ENCODE measurements at places on chromosomes 3 and 15. TPM values are rescaled to one million over a fixed set of nuclear protein-coding genes. Genes with fewer than 3 reads are reported as not detected.

The ROPN1 gene
- not detected for total RNA-seq

The CD96 gene
- total RNA-seq: 0.40 TPM

The SI gene
- not detected for total RNA-seq

The GALNT15 gene
- total RNA-seq: 2.7 TPM

The TBC1D2B gene
- 50.4 TPM for total RNA-seq

The INKA1 gene
- total RNA-seq: 0.63 TPM

DNA sequence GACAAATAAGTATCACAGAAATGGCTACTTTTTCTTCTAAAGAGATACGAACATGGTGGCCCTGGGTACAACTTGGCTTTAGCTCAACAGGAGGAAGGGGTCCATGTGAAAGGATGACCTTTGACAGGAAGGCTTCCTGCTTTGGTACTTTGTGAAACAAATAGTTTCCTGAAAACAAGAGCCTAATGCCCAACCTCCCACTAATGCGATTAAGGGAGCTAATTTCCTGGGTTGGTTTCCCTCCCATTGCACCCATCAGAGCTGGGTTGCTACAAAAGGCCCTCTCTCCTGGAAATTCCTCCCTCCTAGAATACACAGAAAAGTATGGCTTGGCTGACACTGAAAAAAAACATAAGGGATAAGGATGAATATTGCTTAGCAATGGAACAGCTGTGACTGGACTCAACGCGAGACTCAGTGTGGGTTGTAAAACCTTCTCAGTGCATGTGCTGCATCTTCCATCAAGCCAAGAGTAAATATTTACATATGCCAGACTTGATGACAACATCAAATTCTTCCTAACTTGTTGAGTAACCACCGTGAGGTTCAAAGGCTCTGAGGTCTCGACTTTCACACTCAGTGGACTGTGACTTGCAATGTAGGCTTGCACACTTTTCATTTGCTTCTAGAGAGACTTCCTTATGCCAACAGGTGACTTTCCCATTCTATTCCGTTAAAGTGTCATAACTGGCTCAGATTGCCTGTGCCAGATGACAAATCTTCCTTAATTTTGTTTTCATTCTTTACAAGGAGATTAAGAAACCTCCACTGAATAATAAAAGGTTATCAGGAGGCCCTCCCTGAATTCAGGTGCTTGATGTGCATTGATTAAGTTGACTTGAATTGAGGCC is 60.1 kb downstream of the ADAMTS9 start:
- DNase-seq: peak; percentile 52

DNA sequence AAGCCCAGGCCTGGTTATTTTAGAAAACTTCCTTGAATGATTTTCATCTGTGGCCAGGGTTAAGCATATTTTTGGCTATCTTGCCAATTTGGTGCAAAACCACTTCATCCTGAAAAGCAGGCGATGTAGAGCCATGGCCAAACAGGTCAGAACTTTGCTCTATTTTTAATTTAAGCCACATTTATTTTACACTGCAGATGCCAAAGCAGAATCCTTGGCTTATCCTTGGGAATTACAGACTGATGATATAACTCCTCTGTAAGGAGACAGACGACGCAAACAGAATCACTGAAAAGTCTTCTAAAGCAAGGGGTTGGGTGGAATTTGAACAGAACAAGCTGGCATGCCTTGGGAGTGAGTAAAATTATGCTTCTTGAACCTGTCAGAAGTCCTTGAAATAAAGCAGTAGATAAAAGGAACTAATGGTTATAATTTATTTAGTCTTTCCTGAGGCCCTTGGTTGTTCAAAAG is 121.9 kb downstream of the CHST2 start:
- DNase-seq: no peak

DNA sequence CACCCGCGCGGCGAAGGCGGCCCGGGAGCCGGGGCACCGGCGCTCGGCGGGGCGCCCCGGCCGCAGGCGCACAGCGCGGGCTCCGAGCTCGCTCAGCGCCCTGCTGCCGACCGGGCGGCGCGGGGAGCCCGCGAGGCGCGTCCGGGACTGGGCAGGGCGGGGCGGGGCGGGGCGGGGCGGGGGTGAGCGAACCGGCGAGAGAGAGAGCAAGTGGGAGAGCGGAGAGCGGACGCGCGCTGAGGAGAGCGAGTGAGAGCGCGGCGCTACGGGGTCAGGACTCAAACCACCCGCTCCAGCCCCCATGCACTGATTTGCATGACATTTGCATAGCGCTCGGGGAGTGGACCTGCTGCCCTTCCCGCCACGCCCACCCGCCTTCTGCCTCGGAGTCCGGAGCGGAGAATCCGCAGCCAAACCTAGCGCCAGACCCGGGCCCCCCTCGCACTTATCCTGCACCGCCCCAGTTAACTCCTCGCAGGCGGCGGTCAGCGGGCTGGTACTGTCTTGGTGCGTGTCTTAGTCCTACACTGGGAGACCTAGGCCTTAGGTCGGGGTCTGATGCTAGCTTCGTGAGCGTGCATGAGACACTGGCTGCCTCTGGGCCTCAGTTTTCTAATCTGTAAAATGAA is at the start of gene MYLK:
Gene MYLK (minus strand): TSS at position 130 of the 629 bp plus-strand sequence. CDS start 90,491 bp downstream, outside the sequence.
- DNase-seq: peak; percentile 87

GRCh38 chr15:64351265-64351664 is 4.7 kb downstream of the CSNK1G1 start:
- DNase-seq: no peak

DNA sequence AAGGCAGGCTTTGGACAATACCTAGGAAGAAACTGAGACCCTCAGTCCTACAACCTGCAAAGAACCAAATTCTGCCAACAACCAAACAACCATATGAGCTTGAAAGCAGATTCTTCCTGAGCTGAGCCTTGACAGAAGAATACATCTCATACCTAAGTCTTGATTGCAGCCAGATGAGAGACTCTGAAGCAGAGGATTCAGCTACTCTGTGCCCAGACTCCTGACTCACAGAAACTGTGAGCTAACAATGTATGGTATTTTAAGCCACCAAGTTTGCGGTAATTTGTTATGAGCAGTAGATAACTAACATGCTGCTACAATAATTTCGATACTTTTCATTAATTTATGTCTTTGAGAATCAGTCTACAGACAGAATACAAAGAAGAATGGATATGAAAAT is 325.1 kb upstream of the CBLB start:
- DNase-seq: no peak

DNA sequence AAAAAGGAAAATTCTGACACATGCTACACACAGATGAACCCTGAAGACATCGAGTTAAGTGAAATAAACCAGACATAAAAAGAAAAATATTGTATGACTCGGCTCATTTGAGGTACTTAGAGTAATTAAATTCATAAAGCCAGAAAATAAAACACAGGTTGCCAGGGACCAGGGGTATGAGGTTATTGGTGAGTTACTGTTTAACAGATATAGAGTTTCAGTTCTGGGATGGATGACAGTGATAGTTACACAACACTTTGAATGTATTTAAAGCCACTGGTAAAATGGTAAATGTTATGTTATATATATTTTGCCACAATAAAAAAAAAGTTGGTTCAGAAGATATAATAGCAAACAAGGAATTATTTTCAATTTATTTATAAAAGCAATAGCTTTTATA is 436.1 kb upstream of the WNT5A start:
- DNase-seq: no peak

- DNase-seq: no peak
Observed at GRCh38 chr3:41698898-41699297, 263.0 kb downstream of the ULK4 start.

GRCh38 chr3:162978136-162978535 is 1481.5 kb downstream of the OTOL1 start:
- DNase-seq: no peak

DNA sequence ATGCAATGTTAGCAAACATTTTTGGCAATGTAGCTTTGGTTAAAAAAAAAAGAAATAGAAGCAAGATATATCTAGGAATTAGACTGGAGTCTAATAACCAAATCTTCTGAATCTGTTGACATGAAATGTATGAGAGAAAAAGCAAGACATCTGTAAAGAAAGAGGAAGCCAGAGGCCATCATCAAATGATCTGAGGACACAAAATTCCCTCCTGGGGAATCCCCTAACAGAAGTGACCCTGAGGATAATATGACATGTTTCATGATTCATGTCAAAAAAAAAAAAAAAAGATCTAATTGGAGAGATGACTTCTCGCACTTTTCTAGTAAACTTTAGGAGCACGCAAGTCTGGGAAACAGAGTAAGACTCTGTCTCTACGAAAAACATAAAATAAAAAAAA is 70.9 kb downstream of the IMPG2 start:
- DNase-seq: no peak

- DNase-seq: no peak
Observed at GRCh38 chr3:9883706-9884554, 3.9 kb upstream of the CIDEC start.

- no peak for DNase-seq
Observed at GRCh38 chr15:58701376-58701775, 48.1 kb downstream of the ADAM10 start.

- DNase-seq: no peak
Observed at GRCh38 chr3:182913889-182914288, 66.4 kb downstream of the DCUN1D1 start.

DNA sequence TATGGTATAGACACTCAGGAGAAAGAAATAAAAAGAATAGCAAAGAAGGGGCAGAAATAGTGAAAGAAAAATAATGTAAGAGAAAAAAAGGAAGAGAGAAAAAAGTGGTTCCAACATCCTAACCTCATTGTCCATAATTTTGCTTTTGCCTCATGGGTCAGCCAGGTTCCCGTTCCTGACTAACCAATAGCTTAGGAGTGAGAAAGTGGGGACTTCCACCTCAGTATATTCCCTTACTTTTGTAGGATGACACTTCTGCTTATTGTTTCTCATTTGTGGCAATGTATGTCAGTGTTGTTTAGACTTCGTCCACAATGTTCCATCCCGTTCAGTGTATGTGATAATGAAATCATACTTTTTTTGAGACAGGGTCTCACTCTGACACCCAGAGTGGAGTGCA is 9.3 kb upstream of the SLC12A8 start:
- DNase-seq: no peak

DNA sequence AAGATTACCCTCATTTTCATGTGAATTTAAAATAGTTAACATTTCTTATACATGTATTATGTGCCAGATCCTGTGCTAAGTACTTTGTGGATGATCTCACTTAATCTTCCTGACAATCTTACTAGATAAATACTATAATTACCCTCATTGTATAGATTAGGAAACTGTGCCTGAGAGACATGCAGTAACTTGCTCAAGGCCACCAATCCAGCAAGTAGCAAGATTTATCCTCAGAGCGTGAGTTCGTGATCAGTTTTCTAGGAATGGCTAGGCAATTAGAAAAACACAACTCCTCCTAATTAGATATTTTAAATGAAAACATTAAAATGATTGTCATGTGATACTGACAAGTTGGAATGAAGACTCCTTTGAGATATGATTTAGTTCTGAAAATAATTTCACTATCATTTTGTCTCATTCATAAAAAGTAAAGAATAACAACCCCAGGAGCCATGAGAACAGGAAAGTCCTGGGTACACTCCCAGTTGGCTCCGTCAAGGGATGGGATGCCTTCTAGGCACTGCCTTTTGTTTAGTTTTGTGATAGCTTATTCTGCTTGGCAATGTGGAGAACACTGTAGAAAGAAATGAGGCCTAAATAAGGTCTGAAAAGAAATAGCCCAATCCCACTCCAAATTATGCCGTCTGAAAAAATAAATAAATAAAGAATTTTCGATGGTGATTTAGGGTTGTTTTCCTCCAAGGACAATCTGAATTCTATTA is 61.3 kb downstream of the FBN1 start:
- no peak for DNase-seq

DNA sequence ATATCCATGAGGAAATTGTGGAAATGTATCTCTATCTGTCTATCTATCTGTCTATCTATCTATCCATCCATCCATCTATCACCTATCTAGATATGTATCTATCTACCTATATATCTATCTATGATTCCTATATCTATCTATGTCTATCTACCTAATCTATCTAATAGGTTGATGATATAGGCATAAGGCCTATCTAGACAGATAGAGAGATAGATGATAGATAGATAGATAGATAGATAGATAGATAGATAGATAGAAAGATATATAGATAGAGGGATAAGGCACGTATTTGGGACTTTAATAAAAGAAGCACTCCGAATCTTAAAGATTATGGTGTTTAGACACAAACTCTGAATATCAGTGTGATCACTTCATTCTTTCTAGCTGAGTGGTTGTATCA is 58.1 kb downstream of the DIPK2A start:
- DNase-seq: no peak

GRCh38 chr15:92082006-92082843 is 228.7 kb downstream of the SLCO3A1 start:
- peak; percentile 54 for DNase-seq

- DNase-seq: no peak
Observed at GRCh38 chr3:77254967-77255831, 215.3 kb downstream of the ROBO2 start.

GRCh38 chr15:96037584-96037983 is 292.9 kb upstream of the NR2F2 start:
- no peak for DNase-seq

- DNase-seq: no peak
Observed at GRCh38 chr15:89978914-89979313, 22.2 kb upstream of the ZNF710 start.

DNA sequence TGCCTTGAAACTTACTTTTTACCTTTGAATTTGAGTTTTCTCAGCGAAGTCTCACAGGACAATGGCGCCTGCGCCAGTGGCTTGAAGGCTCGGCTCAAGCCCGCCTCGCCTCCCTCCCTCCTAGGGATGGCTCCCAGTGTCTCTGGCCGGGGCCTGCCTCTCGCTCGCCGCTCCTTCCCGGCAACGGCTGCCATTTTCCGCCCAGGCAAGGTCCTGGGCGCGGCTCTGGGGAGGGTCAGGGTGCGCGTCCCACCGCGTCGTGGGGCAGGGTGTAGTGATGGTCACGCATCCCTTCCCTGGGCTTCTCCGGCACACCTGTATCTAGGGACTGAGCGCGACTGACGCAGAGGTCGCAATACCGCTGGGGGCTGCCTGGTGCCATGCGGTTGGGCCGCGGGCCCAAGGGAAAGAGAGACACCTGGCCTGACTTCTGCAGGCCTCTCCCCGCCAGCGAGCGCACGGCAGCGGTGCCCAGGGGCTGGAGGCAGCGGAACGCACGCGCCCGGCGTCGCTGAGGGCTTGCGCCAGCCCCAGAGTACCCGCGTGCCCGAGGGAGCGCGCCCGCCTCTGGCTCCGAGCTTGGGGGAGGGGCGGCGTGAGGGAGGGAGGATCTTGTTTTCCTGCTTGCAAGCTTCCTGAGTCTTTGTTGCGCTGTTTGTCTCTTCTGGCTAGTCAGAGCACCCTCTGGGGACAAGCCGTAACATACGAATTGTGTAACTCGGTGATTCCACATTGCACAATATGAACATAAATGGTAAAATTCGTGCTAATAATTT is 20.7 kb upstream of the FEM1B start:
- DNase-seq: peak; percentile 96

- DNase-seq: no peak
Observed at GRCh38 chr15:67750371-67750770, 74.9 kb upstream of the SKOR1 start.

- no peak for DNase-seq
Observed at GRCh38 chr3:154517404-154517803, 87.4 kb upstream of the GPR149 start.
